ENCODE measurements at places on chromosomes 1 and 21.

GRCh38 chr1:85656256-85656655 is 52.0 kb downstream of the ZNHIT6 start:
- DNase-seq: no peak

GRCh38 chr1:9263276-9263855 is 28.8 kb downstream of the H6PD start:
- DNase-seq: no peak

DNA sequence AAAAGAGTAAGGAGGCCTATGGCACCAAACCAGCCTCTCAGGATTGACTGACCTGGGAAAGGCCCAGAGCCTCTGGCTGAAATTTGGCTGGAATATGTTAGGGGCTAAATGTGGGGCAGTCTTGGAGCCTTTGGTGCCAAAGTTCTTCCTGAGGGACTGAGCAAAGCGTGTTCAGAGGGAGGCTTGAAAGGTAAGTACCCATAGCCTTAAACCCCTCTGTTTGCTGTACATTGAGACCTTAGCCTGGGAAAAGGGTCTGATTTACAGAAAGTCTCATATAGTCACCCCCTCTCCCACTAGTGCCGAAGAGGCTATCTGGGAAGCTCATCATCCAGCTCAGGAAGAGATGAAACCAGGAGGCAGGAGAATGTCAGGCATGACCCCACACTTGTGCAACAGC is at the start of gene LCE4A:
Gene LCE4A, plus strand, starts transcription at position 301 of the 400 bp plus-strand sequence. CDS start 916 bp downstream, outside the sequence.
- DNase-seq: no peak

DNA sequence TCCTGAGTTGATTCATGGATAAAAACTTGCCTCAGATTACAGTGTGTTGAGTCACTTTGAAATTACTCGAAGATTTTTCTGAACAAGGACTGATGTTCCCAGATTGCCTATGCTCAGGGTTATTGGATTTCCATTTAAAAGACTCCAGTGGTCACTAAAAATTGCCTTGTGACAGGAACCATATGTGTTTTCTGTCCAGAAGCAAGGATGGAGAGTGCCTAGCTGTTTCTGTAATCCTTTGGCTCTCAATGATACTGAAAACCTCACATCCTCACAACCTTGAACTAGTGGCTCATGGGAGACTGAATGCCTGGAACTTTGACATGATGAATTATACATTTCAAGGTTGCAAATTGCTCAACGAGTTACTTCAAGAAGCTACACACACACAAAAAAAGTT is 1271.8 kb downstream of the BRINP3 start:
- DNase-seq: no peak

- DNase-seq: no peak
These were observed 44.9 kb downstream of the FOXD2 start for GRCh38 chr1:47482786-47483185.

DNA sequence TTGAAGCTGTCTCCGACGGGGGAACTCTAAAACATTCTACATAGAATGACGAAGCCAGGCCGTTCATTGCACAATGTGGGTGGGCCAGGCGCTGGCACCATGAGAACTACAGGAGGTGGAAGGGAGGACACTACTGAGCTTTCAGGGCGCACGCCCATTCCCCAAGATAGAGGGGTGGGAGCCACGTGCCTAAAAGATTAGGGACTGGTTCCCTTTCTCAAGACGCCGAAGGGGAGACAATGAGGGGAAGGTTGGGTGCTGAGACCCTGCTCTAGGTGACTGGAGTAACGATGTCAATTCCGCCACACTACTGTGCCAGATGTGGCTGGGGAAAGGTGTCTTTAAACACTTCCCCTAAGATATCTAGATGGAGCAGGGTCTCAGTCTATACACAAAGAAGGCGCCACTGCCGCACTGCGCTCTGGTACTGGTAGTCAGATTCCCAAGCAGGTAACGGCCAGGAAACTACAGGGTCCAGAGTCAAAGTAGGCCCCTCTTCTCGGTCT is 782 bp downstream of the CSDE1 start:
- DNase-seq: peak; percentile 7

DNA sequence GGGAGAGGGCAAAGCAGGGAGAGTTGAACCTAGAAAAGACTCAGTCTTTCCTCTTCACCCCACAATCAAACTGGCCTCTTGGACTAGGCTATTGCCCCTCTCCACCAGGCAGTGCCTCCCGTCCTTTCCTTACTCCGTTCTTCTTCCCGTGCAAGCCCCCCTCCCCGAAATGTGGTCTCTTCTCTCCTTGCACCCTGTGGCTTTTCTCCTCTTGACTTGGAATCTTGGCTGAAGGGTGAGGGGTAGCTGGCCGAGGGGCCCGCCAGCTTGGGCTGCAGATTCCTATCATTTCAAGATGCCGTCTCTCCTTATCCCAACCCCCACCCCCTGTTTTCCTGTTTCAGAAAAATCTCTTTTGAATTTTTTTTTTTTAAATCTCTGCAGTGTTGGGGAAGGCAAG is 1.6 kb downstream of the WNT2B start:
- no peak for DNase-seq

DNA sequence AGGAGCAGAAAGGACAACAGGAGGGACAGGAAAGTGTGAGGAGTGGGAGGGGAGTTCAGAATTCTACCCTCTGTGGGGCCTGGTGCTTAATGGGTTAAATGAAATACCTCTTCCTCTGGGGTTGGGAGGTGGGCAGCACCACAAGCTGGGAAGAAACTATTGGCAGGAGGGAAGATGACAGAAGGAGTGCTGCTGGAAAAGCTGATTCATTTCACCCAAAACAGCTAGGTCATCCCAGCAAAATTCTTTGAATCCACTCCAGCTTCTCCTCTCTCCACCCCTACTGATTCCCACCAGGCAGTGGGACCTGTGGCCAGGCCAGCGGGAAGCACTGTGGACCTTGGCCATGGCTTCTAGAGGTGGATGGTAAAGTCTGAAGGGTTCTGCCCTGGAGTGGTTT is 12.8 kb downstream of the BCAN start:
- no peak for DNase-seq

GRCh38 chr1:158180741-158181576 is at the start of gene CD1D:
CD1D (plus strand) TSS chr1:158180895; CDS start chr1:158181102, 207 bp downstream.
- DNase-seq: no peak

GRCh38 chr21:42443876-42444744 is 40.4 kb downstream of the UBASH3A start:
- DNase-seq: no peak

- DNase-seq: no peak
These were observed 100.9 kb downstream of the NAV1 start for GRCh38 chr1:201639826-201640225.

GRCh38 chr1:174761335-174761734 is 238.4 kb upstream of the CACYBP start:
- no peak for DNase-seq

- DNase-seq: no peak
These were observed 14.5 kb downstream of the AIDA start for GRCh38 chr1:222697826-222698225.

GRCh38 chr1:42335050-42335808 is at the start of gene FOXJ3:
FOXJ3 (minus strand) TSS chr1:42335235; CDS start chr1:42311093, 24,142 bp downstream.
- DNase-seq: peak; percentile 93

- DNase-seq: no peak
These were observed 40.4 kb downstream of the LIN9 start for GRCh38 chr1:226268421-226269124.

- no peak for DNase-seq
These were observed 1.9 kb downstream of the PABPC4 start for GRCh38 chr1:39574646-39575045.

GRCh38 chr1:56910441-56910985 is 55.3 kb downstream of the C8B start:
- no peak for DNase-seq

DNA sequence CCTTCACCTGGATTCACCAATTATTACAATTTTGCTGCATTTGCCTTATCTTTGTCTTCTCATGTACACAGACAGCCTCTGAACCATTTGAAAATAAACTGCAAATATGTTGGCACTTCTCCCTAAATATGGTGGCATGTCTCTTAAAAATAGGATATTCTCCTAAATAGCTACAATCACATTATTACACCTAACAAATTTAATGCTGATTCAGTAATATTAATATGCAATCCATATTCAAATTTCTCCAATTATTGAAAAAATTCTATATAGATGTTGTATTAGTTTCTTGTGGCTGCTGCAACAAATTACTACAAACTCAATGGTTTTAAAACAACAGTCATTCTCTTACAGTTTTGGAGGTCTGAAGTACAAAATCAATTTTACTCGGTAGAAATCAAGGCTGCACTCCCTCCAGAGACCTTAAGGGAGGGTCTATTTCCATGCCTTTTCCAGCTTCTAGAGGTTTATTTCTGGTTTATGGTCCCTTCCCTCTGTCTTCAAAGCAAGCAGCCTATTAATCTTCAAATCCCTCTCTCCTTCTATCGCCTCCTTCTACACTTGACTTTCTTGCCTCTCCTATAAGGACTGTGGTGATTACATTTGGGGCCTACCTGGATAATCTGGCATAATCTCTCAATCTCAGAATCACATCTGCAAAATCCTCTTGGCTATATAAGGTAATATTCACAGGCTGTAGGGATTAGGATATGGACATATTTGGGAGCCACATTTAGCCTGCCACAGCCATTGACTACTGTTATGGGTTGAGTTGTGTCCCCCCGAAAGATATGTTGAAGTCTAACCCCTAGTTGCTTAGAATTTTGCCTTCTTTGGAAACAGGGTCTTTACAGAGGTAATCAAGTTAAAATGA is 52.5 kb upstream of the BOLA1 start:
- no peak for DNase-seq

DNA sequence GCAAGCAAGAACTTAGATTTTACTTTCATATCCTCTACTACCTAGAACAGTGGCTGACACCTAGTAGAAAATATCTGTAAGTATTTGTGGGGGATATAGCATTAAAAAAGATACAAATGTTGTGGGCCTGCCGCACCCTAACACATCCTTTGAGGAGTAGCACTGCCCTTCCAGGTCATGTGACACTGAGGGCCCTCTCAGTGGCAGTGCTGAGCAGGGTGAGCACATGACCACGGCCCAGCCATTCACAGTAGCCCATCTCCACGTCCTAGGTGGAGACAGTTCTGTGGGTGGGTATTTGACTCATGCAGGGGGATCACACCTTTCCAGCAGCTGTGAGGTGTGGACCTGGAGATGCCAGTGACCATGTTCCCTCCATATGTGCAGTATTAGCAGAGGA is 108.9 kb downstream of the OMA1 start:
- DNase-seq: no peak

DNA sequence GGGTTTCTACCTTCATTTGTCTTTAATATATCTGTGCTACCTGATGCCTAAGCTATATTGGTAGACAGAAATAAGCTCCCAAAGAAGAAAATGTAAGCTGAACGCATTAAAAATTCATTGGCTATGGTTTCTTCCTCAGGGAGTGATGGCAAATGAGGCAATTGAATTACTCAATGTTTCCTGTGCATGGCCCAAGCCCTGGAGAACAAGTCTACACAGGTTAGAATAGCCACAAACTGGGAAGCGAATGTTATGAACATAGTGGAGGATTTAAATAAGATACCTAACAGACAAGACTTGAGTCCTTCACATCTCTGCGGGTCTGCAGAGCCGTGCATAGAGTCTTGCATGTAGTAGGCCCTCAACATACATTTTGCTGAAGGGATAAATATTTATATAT is 350.3 kb downstream of the RWDD3 start:
- DNase-seq: no peak

DNA sequence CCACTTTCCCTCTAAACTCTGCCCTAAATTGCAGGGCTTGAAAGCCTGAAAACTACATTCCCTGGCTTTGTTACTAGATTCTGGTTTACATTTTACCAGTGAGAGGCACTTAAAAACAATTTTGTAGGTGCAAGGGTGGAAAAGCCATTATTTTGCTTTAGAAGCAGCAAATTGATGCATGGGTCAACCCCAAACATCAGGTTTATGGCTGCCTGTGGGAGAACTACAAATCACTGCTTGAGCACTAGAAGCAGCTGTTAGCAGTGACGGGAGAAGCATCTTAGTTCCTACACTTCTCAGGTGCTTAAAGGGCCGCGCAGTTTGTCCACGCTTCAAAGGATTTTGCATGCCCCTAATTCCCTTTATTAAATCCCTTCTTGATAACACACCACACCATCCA is 417.2 kb downstream of the PCP4 start:
- no peak for DNase-seq

DNA sequence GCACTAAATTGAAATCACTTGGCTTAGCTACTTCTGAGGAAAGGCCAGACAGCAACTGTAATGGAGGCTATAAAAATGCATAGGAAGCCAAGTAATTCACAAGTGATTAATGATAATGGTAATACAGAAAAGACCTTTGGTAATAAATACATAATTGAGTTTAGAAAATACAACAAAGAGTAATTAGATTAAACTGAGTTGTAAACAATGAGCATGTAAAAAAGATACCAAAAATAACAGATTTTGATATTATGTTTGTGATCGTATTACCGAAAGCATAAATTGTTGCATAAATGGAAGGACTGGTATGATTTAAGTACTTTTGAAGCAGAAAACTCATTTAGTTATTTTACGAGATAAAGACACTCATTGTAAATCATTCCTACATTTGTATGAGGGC is 556.7 kb upstream of the TMPRSS15 start:
- no peak for DNase-seq

DNA sequence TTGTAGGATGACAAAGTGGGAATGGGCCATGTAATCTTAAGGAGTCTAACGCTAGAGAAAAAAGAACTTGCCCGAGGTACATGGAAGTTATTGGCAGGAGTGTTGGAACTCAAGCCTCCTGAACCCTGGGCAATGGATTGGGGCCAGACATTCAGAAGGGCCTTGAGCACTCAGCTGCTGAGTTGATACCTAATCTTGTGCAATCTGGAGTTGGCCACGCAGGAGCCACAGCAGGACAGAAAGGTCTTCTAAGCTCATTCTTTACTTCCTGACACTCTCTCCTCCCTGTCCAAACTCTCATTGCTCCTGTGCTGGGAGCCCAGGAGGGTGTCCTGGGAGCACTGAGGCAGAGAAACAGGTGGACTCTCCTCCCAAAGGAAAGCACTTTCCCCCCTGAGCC is 25.1 kb upstream of the CSF1 start:
- no peak for DNase-seq

DNA sequence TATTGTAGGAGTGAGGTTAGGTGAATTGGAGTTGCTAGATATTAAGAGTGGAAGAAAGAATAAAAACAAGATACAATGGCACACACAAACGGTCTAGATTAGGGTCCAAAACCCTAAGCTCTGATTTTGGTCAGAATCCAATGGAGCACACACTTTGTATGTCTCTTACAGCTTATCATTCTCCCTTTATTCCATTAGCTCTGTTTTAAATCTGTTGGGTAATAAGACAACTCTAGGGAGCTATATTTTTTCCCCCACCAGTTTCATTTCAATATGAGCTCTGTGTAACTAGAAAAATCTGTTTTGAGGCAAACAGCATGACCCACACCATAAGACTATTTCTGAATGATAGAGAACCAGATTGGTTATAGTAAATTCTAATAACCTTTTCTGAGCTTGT is 465.6 kb downstream of the ADGRL2 start:
- no peak for DNase-seq

GRCh38 chr1:47725992-47726855 is 271.0 kb downstream of the TRABD2B start:
- DNase-seq: peak; percentile 62

DNA sequence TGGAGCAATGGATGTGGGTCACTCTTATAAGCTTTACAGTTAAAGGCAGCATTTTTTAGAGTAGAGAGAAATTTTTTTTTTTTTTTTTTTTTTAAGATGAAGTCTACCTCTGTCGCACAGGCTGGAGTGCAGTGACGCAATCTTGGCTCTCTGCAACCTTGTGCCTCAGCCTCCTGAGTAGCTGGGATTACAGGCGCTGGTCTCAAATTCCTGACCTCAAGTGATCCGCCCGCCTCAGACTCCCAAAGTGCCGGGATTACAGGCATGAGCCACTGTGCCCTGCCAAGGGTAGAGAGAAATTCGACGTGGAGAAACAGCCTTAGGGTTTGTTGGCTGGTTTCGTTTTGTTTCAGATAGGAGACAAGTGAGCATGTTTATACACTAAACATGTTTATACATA is 594.2 kb upstream of the ADAMTS5 start:
- no peak for DNase-seq

All from stimulated activated CD4-positive, alpha-beta T cell treated with anti-CD3 and anti-CD28 coated beads, Interleukin-12 subunit alpha, Interleukin-12 subunit beta, amount 100 ng/mL, for 4 hours (primary cell).